ENCODE measurements at places on chromosomes 2 and 18. TPM values are rescaled to one million over a fixed set of nuclear protein-coding genes. Genes with fewer than 3 reads are reported as not detected.

LAMA1 gene
- 0.35 TPM for polyA plus RNA-seq

SP9 gene
- not detected for polyA plus RNA-seq

STPG4 gene
- not detected for polyA plus RNA-seq

CDCA7 gene
- polyA plus RNA-seq: 0.09 TPM

CTNNA2 gene
- not detected for polyA plus RNA-seq

CCDC150 gene
- 6.3 TPM for polyA plus RNA-seq

ANTXR1 gene
- 1.7 TPM for polyA plus RNA-seq

RAB6C gene
- polyA plus RNA-seq: 0.02 TPM

MROH2A gene
- 0.09 TPM for polyA plus RNA-seq

NR4A2 gene
- polyA plus RNA-seq: 0.96 TPM

LOXL3 gene
- polyA plus RNA-seq: 0.31 TPM

OTX1 gene
- not detected for polyA plus RNA-seq

GALNT14 gene
- 0.86 TPM for polyA plus RNA-seq

SLC9A4 gene
- polyA plus RNA-seq: not detected

CCDC148 gene
- 0.02 TPM for polyA plus RNA-seq

NEU2 gene
- polyA plus RNA-seq: not detected
